Adipose tissue (tissue), 3 donors: ENCODE measurements at places on chromosomes 5 and 9. TPM values are rescaled to one million over a fixed set of nuclear protein-coding genes. Genes with fewer than 3 reads are reported as not detected.

IFNA8 gene
- not detected for polyA plus RNA-seq

EIF4EBP3 gene
- 32.4 TPM for polyA plus RNA-seq

PRUNE2 gene
- polyA plus RNA-seq = 6.6 TPM

ORM1 gene
- polyA plus RNA-seq = 18.0 TPM

C9orf153 gene
- polyA plus RNA-seq = 0.19 TPM

TAF11L10 gene
- polyA plus RNA-seq = not detected

TRIM36 gene
- polyA plus RNA-seq = 0.56 TPM

IFNA13 gene
- polyA plus RNA-seq = not detected

HAND1 gene
- polyA plus RNA-seq = not detected

PRDM9 gene
- not detected for polyA plus RNA-seq

C9orf50 gene
- 0.04 TPM for polyA plus RNA-seq

LCP2 gene
- 12.9 TPM for polyA plus RNA-seq

ARHGEF37 gene
- 2.9 TPM for polyA plus RNA-seq

SOX30 gene
- polyA plus RNA-seq = not detected

CCL27 gene
- not detected for polyA plus RNA-seq

COL23A1 gene
- 0.45 TPM for polyA plus RNA-seq

TMEM215 gene
- not detected for polyA plus RNA-seq

MAMDC4 gene
- polyA plus RNA-seq = 9.8 TPM

SIGMAR1 gene
- 38.1 TPM for polyA plus RNA-seq

SOHLH1 gene
- not detected for polyA plus RNA-seq

OCLN gene
- 1.5 TPM for polyA plus RNA-seq

ST8SIA4 gene
- polyA plus RNA-seq = 3.1 TPM

ADAMTSL1 gene
- 0.56 TPM for polyA plus RNA-seq

PTRH1 gene
- 55.6 TPM for polyA plus RNA-seq

BARHL1 gene
- polyA plus RNA-seq = not detected

FAM151B gene
- polyA plus RNA-seq = 1.3 TPM

SLC4A9 gene
- polyA plus RNA-seq = 0.12 TPM

CD14 gene
- 14.1 TPM for polyA plus RNA-seq

KIF12 gene
- 38.8 TPM for polyA plus RNA-seq

SHOC1 gene
- polyA plus RNA-seq = not detected

C5orf47 gene
- polyA plus RNA-seq = 0.02 TPM

ZNF300 gene
- 1.8 TPM for polyA plus RNA-seq

PCDHAC2 gene
- 0.28 TPM for polyA plus RNA-seq

PCDHB7 gene
- 1.5 TPM for polyA plus RNA-seq

NR5A1 gene
- not detected for polyA plus RNA-seq
